ENCODE measurements at places on chromosomes 5 and 9. TPM values are rescaled to one million over a fixed set of nuclear protein-coding genes. Genes with fewer than 3 reads are reported as not detected.

- no peak for DNase-seq
Measured at GRCh38 chr5:38557308-38557710, 863 bp upstream of the LIFR start.

- DNase-seq = peak; percentile 91
Measured at GRCh38 chr5:168679515-168679920, 100.3 kb upstream of the PANK3 start.

The ZCCHC7 gene
- total RNA-seq = 20.0 TPM

DNA sequence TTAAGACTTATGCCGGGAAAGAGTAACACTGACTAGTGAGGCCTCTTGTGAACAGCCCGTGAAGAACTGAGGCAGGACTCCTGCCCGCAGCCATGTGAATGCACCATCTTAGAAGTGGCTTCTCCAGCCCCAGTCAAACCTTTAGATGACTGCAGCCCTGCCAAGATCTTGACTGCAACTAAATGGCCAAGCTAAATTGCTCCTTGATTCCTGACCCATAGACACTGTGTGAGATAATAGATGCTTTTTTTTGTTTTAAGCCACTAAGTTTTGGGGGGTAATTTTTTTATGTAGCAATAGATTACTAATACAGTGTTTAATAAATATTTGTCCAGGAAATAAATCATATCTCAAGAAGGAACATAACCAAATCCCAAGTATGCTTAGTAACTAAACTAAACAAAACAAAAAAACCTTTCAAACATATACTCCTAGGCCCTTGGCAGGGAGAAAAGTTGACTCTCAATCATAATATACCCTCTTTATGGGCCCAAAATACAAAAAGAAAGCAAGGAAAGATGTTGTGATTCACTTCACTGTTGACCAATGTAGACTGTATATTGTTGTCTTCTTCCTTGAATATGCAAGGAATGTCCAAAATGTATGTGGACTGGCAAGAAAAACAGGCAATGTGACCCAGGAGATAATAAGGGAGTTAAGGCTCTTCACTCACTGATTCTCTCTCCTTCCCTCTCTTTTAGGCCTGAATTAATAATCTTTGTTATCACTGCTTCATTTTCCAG lies 79.7 kb upstream of the ZNF366 start:
- DNase-seq = no peak

GRCh38 chr5:50922942-50923767 lies 256.7 kb downstream of the PARP8 start:
- no peak for DNase-seq

DNA sequence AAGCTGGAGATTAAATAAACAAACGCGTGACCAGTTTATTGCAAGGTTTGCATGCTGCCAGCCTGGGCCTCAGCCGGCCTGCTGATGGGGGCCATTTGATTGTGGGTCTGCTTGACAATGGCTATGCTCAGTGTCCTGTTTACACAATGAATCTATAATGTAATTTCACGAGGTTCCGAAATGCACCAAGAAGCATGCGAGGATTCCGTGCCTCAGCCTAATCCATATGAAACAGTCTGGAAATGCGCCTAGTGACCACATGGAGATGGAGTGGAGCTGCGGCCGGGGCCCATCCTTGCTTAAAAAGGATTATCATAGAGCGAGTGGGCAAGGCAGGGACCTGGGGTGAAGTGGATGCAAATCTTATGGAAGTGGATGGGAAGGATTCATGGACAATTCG lies 382.4 kb downstream of the CDK5RAP2 start:
- no peak for DNase-seq

The ZNF454 gene
- 0.22 TPM for total RNA-seq

- DNase-seq = no peak
Measured at GRCh38 chr9:128175102-128175563, 15.1 kb downstream of the BBLN start.

DNA sequence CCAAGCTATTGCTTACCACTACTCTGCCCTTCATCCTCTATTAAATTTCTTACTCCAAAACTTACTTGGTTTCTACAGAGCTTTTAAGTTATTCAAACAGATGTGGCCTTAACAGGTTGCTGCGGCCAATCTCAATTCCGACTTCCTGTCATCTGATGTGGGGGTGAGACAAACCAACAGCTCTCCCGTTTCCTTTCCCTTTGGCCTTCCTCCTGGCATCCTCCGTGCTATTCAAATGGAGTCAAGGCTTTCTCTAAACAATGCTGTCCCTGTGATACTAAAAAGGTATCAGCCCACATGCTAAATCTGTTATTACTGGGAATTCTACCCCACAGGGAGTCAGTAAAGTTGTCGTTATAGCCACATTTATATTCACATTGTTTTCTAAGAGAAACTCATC lies 11.8 kb downstream of the RBM18 start:
- no peak for DNase-seq

The TNFSF15 gene
- not detected for total RNA-seq

The ARHGEF37 gene
- total RNA-seq = 1.7 TPM

- DNase-seq = no peak
Measured at GRCh38 chr5:121088341-121088740, 624.2 kb downstream of the PRR16 start.

The ABLIM3 gene
- total RNA-seq = not detected

- peak; percentile 77 for DNase-seq
Measured at GRCh38 chr5:13866792-13867191, 77.7 kb downstream of the DNAH5 start.

GRCh38 chr9:133987446-133987788 lies 4.7 kb downstream of the VAV2 start:
- DNase-seq = no peak

DNA sequence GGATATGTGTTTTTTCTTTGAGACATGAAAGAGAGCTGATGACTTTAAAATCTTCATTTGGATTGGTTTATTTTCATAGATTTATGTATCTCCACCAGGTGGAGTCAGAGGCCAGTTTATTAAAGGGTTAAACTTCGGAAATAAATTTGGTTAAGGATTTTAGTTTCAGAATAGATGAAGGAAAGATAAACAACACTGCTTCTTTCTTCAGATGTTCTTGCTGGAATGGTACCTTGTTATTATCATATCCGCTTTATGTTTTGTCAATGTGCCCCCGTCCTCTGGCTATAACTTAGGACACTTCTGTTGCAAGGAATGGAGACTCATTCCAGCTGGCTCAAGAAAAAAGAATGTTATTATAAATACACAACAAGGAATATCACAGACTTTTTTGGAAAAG lies 81.2 kb downstream of the ALDH1A1 start:
- DNase-seq = peak; percentile 19

DNA sequence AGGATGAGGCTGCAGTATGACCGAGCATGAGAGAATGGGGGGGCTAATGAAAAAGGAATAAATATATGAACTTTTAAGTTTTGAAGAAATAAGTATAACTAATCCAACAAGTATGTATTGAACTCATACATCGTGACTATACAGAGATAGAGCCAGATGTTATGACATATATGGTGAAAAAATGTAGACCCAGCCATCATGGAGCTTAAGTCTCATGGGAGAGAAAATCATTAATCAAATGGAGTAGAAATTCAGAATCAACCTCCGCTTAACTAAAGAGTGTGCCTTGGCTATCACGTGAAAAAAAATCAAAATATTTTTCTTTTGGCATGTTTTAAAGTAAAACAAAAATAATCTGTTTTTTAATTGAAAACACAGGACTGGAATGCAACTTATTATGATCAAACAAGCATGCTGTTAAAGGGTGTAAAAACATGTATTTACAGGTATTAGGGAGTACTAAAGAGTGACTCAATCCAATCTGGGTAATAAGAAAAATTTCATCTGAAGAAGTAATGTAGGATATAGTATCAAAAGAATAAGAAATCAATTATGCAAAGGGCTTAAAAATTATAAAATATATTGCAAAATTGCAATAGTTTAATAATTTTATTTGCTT lies 868.5 kb upstream of the NUDT12 start:
- no peak for DNase-seq

DNA sequence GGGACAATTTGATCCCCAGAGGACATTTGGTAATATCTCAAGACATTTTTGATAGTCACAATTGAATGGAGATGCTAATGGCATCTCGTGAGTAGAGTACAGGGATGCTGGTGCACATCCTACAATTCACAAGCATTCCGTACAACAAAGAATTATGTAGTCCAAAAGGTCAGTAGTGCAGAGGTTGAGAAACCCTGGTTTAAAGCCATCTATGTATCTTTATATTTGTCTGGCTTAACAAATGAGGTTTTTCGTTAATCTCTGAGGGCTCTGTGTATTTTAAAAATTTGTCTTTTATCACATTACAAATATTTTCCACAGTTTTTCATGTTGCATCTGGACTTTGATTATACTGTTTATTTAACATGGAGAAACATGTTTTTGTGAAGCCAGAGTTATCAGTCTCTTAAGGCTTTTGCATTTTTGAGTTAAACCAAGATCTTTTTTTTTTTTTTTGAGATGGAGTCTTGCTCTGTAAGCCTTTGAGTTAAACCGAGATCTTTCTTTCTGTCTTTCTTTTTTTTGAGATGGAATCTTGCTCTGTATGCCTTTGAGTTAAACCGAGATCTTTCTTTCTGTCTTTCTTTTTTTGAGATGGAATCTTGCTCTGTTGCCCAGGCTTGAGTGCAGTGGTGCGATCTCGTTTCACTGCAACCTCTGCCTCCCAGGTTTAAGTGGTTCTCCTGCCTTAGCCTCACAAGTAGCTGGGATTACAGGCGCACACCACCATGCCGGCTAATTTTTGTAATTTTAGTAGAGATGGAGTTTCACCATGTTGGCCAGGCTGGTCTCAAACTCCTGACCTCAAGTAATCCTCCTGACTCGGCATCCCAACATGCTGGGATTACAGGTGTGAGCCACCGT lies 2.8 kb downstream of the HSDL2 start:
- DNase-seq = no peak

The ERGIC1 gene
- total RNA-seq = 28.7 TPM

The KIF4B gene
- total RNA-seq = not detected

- no peak for DNase-seq
Measured at GRCh38 chr9:35177520-35177919, 15.7 kb downstream of the UNC13B start.

DNA sequence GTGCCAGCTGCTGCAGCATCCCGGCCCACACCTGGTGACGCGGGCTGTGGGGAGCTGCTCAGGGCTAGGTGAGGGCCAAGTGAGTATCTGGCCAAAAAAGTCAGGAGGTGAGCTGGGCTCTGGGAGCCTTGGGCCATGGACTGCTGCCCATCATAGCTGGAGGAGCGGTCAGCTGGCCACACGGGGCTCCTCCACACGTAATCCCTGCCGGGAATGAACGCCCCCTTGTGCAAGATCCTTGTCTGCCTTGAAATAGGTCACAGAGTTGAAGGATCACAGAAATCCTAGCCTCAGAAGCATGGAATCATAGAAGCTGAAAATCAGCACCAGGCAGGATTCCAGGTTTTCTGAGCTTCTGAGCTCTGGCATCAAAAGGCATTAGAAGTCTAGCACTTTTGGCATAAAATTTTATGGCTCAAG lies 16.8 kb upstream of the COL27A1 start:
- no peak for DNase-seq

The NTNG2 gene
- total RNA-seq = 1.2 TPM

DNA sequence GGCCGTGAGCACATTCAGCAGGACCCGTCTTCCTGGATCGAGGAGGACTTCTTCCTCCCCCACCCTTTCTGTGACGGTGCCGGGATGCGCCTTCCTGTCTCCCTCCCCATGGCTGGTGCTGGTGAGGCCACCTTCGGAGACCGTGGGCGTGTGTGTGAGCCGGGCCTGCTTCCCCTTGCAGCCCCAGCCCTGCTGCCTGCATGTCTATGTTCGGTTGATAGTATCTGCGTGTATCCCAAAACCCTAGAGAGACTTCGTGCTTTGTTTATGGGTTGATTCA lies 12.8 kb downstream of the CEP72 start:
- DNase-seq = no peak

The SPOCK1 gene
- total RNA-seq = 6.9 TPM

DNA sequence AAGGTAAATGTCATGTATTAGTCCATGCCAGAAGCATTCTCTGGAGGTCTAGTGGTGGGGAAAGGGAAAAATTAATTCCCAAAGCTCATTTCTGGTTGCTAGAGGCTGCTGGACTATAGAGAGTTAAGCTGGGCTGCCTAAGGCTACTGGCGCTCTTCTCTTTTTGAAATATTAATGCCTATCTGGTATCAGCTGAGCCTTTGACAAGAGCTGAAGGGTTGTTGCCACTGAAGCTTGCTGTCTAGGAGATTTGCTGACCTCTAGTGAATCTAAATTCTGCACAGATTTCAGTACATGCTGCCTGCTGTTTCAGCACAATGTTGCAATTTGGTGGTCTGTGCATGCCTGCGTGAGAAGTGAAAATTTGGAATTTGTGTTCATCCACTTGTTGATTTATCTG lies 29.1 kb upstream of the PLCXD3 start:
- no peak for DNase-seq

- DNase-seq = no peak
Measured at GRCh38 chr5:154117930-154118329, 72.6 kb upstream of the GALNT10 start.

The C5orf52 gene
- not detected for total RNA-seq

DNA sequence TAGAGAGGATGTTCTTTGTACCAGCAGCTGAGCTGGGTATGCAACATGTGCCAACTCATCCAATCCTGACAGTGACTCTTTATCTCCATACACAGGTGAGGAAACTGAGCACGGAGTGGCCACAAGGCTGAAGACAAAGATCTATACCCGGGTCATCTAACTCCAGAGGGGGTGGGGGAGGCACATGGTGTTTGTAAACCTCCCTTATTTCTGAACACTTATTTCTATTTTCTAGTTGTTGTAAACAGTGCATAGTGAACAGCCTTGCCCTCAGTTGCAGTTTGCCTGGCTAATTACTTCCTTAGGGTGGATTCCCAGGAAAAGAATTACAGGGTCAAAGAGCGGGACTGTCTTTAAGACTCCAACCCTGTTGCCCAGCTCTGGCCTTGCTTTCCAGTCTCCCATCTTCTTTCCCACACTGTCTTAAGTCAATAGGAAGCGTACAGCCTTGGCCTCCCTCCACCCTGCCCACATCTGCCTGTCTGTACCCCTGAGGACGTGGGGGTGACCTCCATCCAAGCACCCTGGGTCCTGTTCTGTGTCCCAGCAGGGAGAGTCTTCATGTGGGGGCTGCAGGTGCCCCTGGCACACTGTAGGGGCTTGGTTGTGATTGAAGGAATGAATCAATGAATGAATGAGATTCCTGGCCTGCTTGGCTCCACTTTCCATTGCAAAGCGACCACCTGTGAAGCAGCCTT lies 13.2 kb upstream of the FIBCD1 start:
- no peak for DNase-seq
